ENCODE measurements at places on chromosomes 1 and 21. TPM values are rescaled to one million over a fixed set of nuclear protein-coding genes. Genes with fewer than 3 reads are reported as not detected.

The FCRLB gene
- total RNA-seq, result 12.7 TPM

The RAD54L gene
- total RNA-seq, result 26.0 TPM

The NR1I3 gene
- not detected for total RNA-seq

The PRKCZ gene
- total RNA-seq, result 56.8 TPM

The ALDH4A1 gene
- 24.9 TPM for total RNA-seq

The FCRL4 gene
- total RNA-seq, result not detected

The TXNDC12 gene
- total RNA-seq, result 36.8 TPM

The TGFB2 gene
- total RNA-seq, result 38.7 TPM

The ERVH48-1 gene
- total RNA-seq, result not detected

All from PC-3 (cell line).